Neuronal stem cell (in vitro differentiated cells): ENCODE measurements at places on chromosomes 3 and 15.

DNA sequence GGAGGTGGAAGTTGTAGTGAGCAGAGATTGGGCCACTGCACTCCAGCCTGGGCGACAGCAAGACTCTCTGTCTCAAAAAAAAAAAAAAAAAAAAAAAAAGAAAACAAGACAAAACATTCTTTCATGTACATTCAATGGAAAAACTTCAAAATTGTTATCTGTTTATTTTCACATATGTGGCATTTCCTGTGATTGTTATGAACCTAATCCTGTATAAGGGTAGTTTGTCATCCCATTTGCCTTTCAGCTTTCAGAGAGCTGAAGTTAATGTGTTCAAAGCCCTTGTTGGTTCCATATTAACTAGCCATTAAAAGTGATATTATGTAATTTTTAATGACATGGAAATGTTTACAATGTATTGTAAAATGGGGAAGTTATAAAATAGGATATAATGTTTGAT lies 17.3 kb upstream of the NCK1 start:
- no peaks in the 10 kb centered on the region for H3K27me3 ChIP-seq
- no peak for DNase-seq
- H3K4me1 ChIP-seq = no peaks in the 10 kb centered on the region
- no peak overlapping the region for H3K4me3 ChIP-seq
- H3K36me3 ChIP-seq = peaks cover 2% of the 10 kb centered on the region

- H3K36me3 ChIP-seq = no peaks in the 10 kb centered on the region
- H3K4me3 ChIP-seq = no peak overlapping the region
- no peak for DNase-seq
Observed at GRCh38 chr15:75684648-75685047, 28.0 kb downstream of the CSPG4 start.

DNA sequence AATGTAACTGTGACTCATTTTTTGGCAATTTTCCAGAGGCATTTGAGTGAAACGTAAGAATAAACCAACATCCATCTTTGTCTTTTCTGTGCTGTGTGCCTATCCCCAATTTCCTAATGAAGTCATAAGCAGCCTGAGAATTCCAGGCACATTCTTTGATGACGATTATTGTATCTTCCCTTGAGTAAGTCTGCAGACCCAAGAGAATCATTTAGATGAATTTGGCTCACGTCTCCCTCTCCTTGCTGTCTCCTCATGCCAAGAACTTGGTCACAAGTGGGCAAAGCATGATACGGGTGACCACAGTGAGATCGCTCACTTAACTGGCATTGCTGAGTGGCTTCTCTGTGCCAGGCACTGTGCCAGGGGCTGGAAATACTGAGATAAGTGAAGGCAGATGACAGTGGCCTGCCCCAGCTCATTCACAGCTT lies 384.5 kb upstream of the IL12A start:
- H3K4me3 ChIP-seq = no peak overlapping the region
- DNase-seq = no peak
- no peaks in the 10 kb centered on the region for H3K36me3 ChIP-seq
- no peak overlapping the region for H3K27ac ChIP-seq
- H3K27me3 ChIP-seq = no peaks in the 10 kb centered on the region
- H3K4me1 ChIP-seq = peaks cover 2% of the 10 kb centered on the region

GRCh38 chr15:39285071-39285470 lies 295.8 kb upstream of the THBS1 start:
- H3K4me1 ChIP-seq = no peaks in the 10 kb centered on the region
- H3K27me3 ChIP-seq = no peaks in the 10 kb centered on the region
- no peak for DNase-seq
- H3K4me3 ChIP-seq = no peak overlapping the region
- H3K27ac ChIP-seq = no peak overlapping the region

DNA sequence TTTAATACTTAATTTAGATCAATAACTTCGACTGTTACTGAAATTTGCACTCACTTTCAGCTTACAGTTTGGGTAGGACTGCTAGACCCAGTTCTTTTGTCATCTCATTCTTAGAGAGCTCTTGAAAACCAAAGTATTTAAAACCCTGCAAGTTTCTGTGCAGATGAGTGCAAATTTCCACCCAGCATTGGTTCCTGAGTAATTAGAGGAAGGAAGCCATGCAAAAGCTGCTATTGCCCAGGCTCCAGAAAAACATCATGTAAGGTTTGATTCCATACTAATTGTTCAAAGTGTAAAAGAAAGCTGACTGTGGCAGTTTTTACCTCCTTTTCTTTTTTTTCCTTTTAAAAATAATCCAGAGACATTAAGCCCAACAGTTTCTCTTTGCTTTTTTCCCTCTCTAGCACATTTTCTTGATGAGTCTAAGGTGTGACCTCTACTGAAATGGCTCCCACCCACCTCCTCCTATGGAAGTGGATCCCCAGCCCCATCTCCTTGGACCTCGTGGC lies 30.3 kb downstream of the ABHD2 start:
- peaks cover 5% of the 10 kb centered on the region for H3K36me3 ChIP-seq
- no peak for DNase-seq
- H3K4me1 ChIP-seq = peaks cover 15% of the 10 kb centered on the region
- H3K27me3 ChIP-seq = no peaks in the 10 kb centered on the region
- no peak overlapping the region for H3K27ac ChIP-seq

DNA sequence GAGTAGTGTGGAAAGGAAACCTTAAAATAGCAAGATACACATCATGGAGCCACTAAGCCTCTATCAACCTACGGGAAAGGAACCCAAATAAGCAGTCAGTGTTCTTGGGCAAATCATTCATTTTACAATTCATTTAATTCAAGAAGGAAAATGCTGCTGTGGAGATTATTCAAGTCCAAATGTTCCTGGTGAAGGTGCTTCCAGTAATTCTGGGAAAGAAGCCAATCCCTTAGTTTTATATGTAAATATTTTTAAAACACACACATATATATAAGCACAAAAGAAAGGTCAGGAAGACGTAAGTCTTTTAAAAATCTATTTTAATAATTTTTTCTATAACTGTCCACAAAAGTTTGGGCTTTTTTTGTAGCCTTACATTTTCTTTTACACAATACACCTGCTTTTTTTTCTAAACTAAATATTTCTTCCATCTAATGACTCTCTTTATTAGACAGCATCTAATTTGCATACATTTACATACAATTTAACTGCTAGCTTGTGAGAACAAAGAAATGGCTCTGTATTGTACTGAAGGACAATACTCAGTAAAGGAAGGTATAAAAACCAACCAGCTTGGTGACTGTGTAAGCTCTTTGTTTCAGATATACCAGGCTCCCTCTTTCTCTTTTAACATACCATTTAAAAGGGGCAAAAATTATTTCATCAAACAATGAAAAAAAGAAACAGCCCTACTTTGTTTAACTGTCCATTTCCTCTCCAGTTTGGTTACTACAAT lies 269.5 kb downstream of the ZBTB20 start:
- H3K4me1 ChIP-seq = peaks cover 35% of the 10 kb centered on the region
- no peak overlapping the region for H3K4me3 ChIP-seq
- H3K27ac ChIP-seq = no peak overlapping the region
- H3K27me3 ChIP-seq = no peaks in the 10 kb centered on the region
- no peak for DNase-seq

GRCh38 chr3:197550489-197550888 lies 5.3 kb downstream of the BDH1 start:
- DNase-seq = no peak
- no peaks in the 10 kb centered on the region for H3K36me3 ChIP-seq
- H3K27ac ChIP-seq = no peak overlapping the region
- peaks cover 10% of the 10 kb centered on the region for H3K27me3 ChIP-seq
- peaks cover 17% of the 10 kb centered on the region for H3K4me1 ChIP-seq

DNA sequence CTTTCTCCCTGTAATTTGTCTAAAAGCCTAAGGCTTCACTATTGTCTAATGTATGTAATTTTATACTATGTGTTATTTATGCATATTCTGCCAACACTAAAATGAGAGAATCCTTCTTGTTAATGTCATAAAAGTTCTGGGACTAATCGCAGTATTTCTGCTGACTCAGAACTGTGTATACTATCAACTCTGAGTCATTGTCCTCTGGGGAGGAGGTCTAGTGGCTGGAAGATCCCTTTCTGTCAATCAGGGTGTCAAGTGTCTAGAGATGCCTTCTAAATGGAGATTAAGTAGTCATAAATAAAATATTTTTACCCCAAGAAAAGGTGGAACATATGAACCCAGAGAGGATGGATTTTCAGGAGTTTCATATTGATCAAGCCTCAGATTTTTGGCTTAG lies 473.4 kb downstream of the AGBL1 start:
- H3K36me3 ChIP-seq = no peaks in the 10 kb centered on the region
- no peak for DNase-seq
- no peaks in the 10 kb centered on the region for H3K27me3 ChIP-seq
- peaks cover 11% of the 10 kb centered on the region for H3K4me1 ChIP-seq

DNA sequence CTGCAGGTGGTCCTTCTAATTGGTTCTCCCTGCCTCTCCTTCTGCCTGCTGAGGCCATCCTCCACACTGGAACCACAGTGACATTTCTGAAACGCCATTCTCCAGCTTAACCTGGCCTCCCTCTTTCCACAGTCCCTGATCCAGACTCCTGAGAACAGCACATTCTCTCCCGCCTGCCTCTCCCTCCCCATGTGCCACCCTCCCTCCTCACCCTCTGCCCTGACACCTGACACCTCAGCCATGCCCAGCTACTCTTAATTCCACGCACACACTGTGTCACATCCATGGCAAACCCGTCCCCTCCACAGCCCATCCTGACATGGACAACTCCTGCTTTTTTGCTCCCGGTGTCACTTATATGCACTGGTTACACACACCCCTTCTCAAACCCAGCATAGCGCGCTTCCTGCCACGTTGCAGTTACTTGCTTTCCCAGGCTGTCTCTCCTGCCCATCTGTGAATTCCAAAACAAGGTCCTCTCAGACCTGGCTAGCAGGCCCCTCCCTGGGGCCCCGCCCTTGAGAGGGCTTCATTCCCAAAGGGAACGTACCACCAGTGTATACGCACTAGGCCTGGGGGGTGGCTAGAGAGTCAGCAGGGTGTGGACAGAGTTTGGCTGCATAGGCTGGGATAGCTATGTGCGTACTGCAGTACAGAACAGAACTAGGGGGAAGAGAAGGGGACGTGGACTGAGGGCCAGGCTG lies 92.7 kb upstream of the BLM start:
- peak overlapping the region; percentile 30 for H3K4me3 ChIP-seq
- H3K36me3 ChIP-seq = peaks cover 5% of the 10 kb centered on the region
- H3K4me1 ChIP-seq = no peaks in the 10 kb centered on the region
- H3K27me3 ChIP-seq = no peaks in the 10 kb centered on the region

GRCh38 chr15:85859671-85860070 lies 64.9 kb upstream of the KLHL25 start:
- no peak overlapping the region for H3K4me3 ChIP-seq
- peaks cover 17% of the 10 kb centered on the region for H3K27me3 ChIP-seq
- no peaks in the 10 kb centered on the region for H3K4me1 ChIP-seq

DNA sequence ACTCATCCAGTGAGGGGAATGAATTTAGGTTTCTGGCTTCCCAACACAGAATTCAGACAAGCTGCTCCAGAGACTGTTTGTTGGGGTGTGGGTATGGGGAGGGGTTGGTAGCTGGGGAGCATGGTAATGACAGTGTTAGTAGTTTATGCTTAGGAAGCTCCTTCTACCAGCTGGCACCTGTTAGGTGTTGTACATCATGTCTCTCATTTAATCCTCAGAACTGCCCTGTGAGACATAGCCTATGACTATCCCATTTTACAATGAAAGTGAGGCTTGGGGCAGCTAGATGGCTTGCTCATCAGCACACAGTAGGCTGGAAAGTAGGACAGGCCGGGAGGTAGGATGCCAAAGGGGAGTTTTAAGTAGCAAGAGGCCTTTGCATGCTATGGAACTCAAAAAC lies 2.5 kb downstream of the EIF4E3 start:
- H3K27ac ChIP-seq = no peak overlapping the region
- H3K4me1 ChIP-seq = peaks cover 7% of the 10 kb centered on the region
- H3K36me3 ChIP-seq = no peaks in the 10 kb centered on the region
- peaks cover 17% of the 10 kb centered on the region for H3K27me3 ChIP-seq

- H3K27me3 ChIP-seq = no peaks in the 10 kb centered on the region
- no peak for DNase-seq
- no peak overlapping the region for H3K4me3 ChIP-seq
- peaks cover 3% of the 10 kb centered on the region for H3K4me1 ChIP-seq
- H3K36me3 ChIP-seq = no peaks in the 10 kb centered on the region
Observed at GRCh38 chr3:169466990-169467389, 196.5 kb downstream of the MECOM start.

GRCh38 chr15:50184863-50185504 lies 3.0 kb downstream of the SLC27A2 start:
- no peak for DNase-seq
- no peak overlapping the region for H3K4me3 ChIP-seq
- no peak overlapping the region for H3K27ac ChIP-seq

GRCh38 chr3:26592451-26592850 lies 30.1 kb upstream of the LRRC3B start:
- no peaks in the 10 kb centered on the region for H3K27me3 ChIP-seq
- no peak overlapping the region for H3K4me3 ChIP-seq
- H3K27ac ChIP-seq = no peak overlapping the region
- no peaks in the 10 kb centered on the region for H3K36me3 ChIP-seq

- H3K4me3 ChIP-seq = no peak overlapping the region
- no peaks in the 10 kb centered on the region for H3K36me3 ChIP-seq
- H3K27me3 ChIP-seq = no peaks in the 10 kb centered on the region
- no peak for DNase-seq
Observed at GRCh38 chr3:101011136-101011535, 17.9 kb upstream of the ABI3BP start.

- no peak for DNase-seq
- no peaks in the 10 kb centered on the region for H3K36me3 ChIP-seq
- H3K4me3 ChIP-seq = no peak overlapping the region
- H3K4me1 ChIP-seq = peaks cover 1% of the 10 kb centered on the region
- H3K27ac ChIP-seq = no peak overlapping the region
Observed at GRCh38 chr3:11187681-11188080, 33.4 kb downstream of the HRH1 start.

- H3K4me3 ChIP-seq = no peak overlapping the region
- no peak overlapping the region for H3K27ac ChIP-seq
- H3K36me3 ChIP-seq = no peaks in the 10 kb centered on the region
- no peak for DNase-seq
- no peaks in the 10 kb centered on the region for H3K27me3 ChIP-seq
- no peaks in the 10 kb centered on the region for H3K4me1 ChIP-seq
Observed at GRCh38 chr15:74045636-74046274, 36.6 kb downstream of the GOLGA6A start.

- H3K4me3 ChIP-seq = no peak overlapping the region
- H3K4me1 ChIP-seq = peaks cover 4% of the 10 kb centered on the region
- DNase-seq = no peak
- no peaks in the 10 kb centered on the region for H3K27me3 ChIP-seq
Observed at GRCh38 chr3:48859206-48859605, 11.5 kb upstream of the PRKAR2A start.

- H3K36me3 ChIP-seq = no peaks in the 10 kb centered on the region
- no peak overlapping the region for H3K27ac ChIP-seq
- no peak overlapping the region for H3K4me3 ChIP-seq
- H3K4me1 ChIP-seq = peaks cover 3% of the 10 kb centered on the region
- DNase-seq = no peak
Observed at GRCh38 chr15:74983725-74984231, 11.6 kb upstream of the SCAMP5 start.

DNA sequence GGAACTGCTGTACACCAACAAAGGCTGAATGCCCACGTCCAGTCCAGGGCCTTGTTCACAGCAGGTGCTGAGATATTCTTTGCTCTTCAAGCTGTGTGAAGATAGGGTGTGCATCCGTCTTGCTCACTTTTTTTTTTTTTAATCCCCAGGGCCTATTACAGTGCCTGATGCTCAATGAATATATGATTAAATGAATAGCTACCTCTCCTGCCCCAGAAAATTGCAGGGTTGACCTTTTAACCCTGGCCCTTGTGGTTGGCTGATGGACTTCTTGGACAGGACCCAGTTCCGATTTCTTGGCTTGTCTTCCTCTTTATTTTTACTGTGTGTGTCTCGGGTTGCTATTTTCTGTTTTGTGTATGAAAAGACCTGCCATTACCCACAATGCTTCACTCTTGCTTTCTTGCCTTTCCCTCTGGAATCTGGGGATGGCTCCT lies 2.9 kb upstream of the FYTTD1 start:
- H3K27me3 ChIP-seq = no peaks in the 10 kb centered on the region
- no peak for DNase-seq
- H3K4me1 ChIP-seq = peaks cover 2% of the 10 kb centered on the region
- no peaks in the 10 kb centered on the region for H3K36me3 ChIP-seq
